ENCODE measurements at places on chromosomes 3 and 15. TPM values are rescaled to one million over a fixed set of nuclear protein-coding genes. Genes with fewer than 3 reads are reported as not detected.

The C2CD4A gene
- total RNA-seq: not detected

The PRR20G gene
- total RNA-seq: not detected

The SAMD7 gene
- not detected for total RNA-seq

The SLC12A6 gene
- 36.6 TPM for total RNA-seq

The TERC gene
- total RNA-seq: 55.3 TPM

The MNS1 gene
- 2.0 TPM for total RNA-seq

The MESP2 gene
- not detected for total RNA-seq

The ZDHHC19 gene
- not detected for total RNA-seq

The CCR4 gene
- total RNA-seq: not detected

The ECE2 gene
- total RNA-seq: 2.7 TPM

The LTK gene
- total RNA-seq: under 0.01 TPM

The ITIH1 gene
- not detected for total RNA-seq

The SNURF gene
- 18.2 TPM for total RNA-seq

The EPHA6 gene
- 51.1 TPM for total RNA-seq

The TGM4 gene
- not detected for total RNA-seq

The NIT2 gene
- total RNA-seq: 10.1 TPM

The EPHB1 gene
- total RNA-seq: 29.0 TPM

The PLIN1 gene
- total RNA-seq: under 0.01 TPM

The MESP1 gene
- total RNA-seq: 2.0 TPM
